NCI-H345 (cell line): ENCODE measurements at places on chromosomes 6 and 20.

DNA sequence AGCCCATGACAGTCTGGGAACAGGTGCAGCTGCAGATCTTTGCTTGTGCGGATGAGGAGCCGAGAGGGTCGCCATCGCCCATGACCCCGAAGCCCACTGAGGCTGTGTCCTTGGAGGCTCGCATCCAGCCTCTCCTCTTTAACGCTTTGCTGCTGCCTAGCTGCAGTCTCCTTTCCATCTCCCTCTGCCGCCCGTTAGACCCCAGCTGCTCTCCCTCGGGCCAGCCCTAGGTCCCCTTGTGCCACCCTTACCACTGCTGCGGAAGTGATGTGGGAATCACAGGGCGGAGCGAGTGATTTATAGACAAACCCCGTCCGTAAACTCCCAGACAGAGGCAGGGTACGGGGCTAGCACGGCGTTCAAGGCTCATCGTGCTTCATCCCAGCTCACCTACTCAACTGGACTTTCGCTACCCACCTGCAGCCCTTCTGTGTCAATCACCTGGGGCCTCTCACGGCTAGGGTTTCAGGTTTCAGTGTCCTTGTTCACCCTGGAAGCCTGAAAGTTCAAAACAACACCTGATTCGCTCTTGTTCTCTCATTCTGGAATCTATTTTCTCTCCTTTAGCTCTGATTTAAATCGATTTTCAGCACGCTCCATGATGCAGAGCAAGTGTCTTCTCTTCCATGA lies 76.1 kb downstream of the PAX1 start:
- peak; percentile 8 for DNase-seq

- no peak for DNase-seq
Observed at GRCh38 chr20:822651-823573, 10.6 kb upstream of the FAM110A start.

GRCh38 chr6:71406865-71407860 lies 118.6 kb downstream of the OGFRL1 start:
- no peak for DNase-seq

GRCh38 chr20:7736336-7736735 lies 203.9 kb downstream of the HAO1 start:
- no peak for DNase-seq

- no peak for DNase-seq
Observed at GRCh38 chr6:52840763-52841585, at the start of gene GSTA5. Gene GSTA5, minus strand, starts transcription at chr6:52840813.

DNA sequence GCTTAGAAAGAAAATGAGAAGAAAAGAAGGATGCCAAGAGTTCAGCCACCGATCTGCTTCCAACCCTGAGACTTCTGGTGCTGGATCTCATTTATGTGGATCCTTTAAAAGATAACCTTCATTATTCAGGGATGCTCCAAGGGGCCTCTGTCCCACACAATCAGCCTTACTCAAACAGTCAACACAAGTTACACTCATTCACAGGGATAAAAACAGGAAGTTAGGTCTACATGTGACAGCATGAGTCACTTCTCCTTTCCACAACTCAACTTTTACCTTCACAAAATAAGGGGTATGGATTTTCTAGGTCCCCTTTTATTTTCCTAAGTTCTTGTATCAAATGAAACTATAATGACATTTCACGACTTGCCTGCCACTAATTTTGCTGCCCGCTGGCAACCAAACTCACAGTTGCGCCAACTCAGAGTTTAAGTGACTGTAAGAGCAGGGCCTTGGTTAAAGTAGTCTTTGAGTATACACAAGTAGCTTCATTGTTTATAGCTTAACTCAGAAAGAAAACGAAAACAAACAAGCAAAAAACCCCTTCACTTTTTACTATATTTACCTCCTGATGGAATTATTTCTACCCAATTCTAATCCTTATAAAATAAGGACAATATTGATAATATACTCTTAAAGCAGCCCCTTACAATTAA lies 278.8 kb upstream of the RUNX2 start:
- no peak for DNase-seq

DNA sequence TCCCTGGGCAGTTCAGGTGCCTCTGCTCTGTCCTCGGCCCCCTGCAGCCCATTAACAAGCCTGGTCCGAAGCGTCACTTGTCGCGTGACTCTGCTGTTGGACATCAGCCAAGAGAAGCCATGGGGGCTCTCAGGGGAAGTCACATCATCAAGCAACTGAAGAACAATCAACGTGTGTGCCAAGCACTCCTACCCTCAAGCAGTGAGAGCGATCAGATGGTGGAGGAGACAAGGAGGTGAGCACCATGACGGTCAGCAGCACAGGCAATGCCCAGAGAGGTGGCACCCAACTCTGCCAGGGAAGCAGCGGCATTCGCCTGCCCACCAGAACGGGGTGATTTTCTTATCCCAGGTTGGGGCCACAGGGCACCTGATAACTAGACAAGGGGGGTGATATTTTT lies 132.7 kb downstream of the AGPAT4 start:
- DNase-seq, result peak; percentile 92

GRCh38 chr6:36807143-36807542 lies 32.1 kb downstream of the CPNE5 start:
- DNase-seq, result no peak

- no peak for DNase-seq
Observed at GRCh38 chr6:22899426-22899825, 330.1 kb downstream of the HDGFL1 start.
